ENCODE measurements at places on chromosomes 1 and 21.

GRCh38 chr1:5980314-5981008 is 11.8 kb downstream of the NPHP4 start:
- no peak for DNase-seq

- DNase-seq: no peak
Measured at GRCh38 chr1:218502383-218502782, 157.2 kb downstream of the TGFB2 start.

- DNase-seq: peak; percentile 95
Measured at GRCh38 chr1:11838349-11839272, 9.0 kb downstream of the NPPA start.

DNA sequence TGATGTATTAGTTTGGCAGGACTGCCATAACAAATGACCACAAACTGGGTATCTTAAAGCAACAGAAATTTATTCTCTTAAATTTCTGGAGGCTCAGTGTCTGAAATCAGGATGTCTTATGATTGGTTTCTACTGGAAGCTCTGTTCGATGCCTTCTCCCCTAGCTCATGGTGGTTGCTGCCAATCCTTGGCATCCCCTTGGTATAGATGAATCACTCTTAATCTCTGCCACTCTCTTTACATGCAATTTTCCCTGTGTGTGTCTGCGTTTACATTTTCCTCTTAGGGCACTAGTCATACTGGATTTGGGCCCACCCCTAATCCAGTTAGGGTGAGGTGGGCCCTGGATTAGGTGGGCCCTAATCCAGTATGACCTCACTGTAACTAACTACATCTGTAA is 54.7 kb upstream of the MPC2 start:
- DNase-seq: no peak

- no peak for DNase-seq
Measured at GRCh38 chr1:115325874-115326273, 12.2 kb downstream of the NGF start.

DNA sequence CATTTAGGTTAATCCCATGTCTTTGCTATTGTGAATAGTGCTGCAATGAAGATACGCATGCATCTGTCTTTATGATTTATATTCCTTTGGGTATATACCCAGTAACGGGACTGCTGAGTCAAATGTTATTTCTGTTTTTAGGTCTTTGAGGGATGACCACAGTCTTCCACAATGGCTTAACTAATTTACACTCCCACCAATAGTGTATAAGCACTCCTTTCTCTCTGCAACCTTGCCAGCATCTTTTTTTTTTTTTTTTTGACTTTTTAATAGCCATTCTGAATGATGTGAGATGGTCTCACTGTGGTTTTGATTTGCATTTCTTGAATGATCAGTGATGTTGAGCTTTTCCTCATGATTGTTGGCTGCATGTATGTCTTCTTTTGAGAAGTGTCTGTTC is 33.5 kb downstream of the ASH1L start:
- no peak for DNase-seq

Measured in GM13976 (cell line).